ENCODE measurements at places on chromosomes 16 and 17.

DNA sequence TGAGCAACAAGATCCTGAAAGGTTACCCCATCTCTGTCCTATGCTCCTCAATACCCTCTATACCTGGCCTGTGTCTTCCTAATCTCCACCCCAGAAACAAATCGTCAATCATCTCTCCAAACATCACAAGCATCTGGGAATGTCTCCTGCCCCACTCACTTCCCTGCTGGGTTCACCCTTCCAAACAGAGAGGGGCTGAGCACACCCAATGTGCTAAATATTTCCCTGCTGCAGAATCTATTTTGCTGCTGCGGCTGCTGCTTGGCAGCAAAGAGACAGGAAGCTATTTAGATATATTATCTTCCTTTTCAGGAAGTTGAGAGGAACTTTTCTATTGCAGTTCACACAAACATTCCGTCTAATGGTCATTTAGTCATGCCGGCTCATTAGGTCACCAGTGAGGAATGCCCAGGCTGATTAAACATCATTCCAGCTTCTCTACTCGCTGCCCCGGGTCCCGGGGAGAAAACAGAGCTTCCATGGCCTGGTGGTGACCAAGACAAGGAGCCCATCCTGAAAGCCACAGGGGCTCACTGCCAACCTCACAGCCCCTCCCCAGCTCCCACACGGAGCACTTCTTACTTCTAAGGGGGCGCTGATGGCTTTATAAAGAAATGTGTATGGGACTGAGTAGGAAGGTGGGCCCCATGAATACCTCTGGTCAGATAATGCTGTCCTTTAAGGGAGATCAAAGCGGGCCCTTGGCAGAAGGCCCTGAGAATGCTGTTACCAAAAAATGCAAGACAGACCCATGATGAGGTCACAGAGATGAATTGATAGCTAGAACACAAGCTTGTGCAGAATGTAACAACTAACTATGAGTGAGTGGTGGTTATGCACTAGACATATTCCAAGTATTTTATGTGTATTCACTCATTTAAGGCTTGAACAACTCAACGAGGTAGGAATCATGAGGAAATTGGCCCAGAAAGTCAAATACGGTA lies 218.3 kb downstream of the SOX9 start:
- no peak for DNase-seq

GRCh38 chr17:80802626-80803450 lies 188.8 kb upstream of the CHMP6 start:
- no peak for DNase-seq

DNA sequence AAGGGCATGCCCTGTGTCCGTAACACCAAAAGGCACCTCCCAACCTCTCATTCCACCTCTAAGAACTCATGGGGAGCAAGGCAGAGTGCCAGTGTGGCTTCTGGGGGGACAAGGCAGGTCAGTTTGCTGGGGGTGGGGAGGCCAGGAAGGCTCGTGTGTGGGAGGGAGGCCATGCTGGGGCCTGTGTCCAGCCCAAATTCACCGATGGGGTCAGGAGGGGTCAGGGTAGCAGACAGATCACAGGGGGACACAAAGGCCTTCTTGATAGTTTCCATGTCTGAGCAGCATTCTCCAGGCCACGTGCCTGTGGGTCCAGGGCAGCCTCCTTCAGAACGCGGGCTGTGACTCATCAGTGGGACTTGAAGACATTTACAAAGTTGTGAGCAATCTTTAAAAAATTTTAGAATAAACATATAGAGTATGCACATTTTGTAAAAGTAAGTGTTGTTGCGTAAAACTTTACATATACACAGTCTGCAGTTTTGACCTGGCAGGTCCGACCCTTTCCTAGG lies 20.9 kb downstream of the SPACA3 start:
- no peak for DNase-seq

DNA sequence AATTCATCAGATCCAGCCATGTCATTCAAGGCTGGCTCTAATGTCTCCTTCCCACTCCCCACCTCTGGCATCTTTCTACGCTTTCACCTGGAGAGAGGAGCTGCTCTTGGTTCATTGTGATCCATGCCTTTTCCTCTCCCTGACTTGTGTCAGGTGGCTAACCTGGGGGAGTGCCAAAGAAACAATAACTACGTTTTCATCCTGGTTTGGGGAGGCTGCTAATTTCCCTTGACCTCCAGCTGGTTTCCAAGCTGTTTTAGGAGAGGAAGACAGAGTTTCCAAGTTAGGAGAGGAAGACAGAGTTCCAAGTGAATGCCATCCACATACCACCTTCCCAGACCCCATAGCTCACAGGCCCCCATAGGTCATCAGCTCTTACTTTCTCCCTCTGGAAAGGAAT lies 40.0 kb upstream of the HLF start:
- no peak for DNase-seq

DNA sequence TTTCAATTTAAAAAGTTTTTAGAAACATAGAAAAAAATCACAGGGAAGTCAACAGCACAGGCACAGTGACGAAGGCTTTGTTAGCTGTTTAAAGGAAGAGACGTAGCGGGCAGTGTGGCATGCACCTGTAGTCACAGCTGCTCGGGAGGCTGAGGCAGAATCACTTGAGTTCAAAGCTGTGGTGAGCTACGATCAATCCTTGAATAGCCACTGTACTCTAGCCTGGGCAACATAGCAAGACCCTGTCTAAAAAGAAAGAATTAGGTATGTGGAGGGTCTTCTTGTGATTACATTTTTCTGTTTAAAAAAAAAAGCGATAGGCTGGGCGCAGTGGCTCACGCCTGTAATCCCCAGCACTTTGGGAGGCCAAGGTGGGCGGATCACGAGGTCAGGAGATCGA lies 50.1 kb downstream of the FOXK2 start:
- DNase-seq, result no peak

DNA sequence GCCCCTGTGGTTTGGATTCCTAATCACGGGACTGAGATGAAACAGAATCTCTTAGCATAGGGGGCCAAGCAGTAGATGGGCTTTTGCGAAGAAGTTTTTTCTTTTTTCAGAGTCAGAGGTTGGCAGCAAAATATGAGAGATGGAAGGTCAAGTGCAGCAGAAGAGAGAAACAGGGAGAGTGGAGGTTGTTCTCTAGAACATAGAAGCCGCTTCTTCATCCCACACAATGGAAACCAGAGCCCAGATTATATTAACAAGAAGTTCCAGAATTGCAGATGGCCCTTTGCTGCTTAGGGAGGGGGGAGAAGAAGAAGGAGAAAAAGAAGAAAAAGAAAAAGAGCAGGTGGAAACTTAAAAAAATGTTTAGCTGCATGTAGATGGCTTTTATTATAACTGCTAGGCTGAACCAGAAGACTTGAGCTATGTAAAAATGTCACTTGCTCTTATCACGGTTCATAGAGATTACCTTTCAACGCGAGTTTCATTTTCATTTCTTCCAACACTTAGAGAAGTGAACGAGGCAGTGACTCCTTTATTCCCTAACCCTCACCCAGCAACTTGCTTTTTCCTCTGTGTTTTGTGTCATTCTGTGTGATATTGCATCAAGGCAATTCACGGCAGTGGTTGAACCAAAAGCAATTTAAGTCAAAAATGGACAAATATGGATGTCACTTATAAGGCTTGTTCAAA lies 737.5 kb downstream of the WWOX start:
- DNase-seq, result no peak

DNA sequence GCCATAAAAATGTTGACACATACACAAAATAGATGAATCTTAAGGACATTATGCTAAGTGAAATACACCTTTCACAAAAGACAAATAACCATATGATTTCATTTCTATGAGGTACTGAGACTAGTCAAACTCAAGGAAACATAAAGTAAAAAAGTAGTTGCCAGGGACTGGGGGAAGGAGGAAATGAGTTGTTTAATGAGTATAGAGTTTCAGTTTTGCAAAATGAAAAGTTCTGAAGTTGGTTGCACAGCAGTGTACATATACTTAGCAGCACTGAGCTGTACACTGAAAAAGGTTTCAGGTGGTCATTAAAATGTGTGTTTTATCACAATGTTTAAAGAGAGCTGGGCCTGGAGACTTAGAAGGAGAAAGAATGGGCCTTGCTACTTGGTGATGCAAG lies 4.7 kb upstream of the SLC13A2 start:
- no peak for DNase-seq

DNA sequence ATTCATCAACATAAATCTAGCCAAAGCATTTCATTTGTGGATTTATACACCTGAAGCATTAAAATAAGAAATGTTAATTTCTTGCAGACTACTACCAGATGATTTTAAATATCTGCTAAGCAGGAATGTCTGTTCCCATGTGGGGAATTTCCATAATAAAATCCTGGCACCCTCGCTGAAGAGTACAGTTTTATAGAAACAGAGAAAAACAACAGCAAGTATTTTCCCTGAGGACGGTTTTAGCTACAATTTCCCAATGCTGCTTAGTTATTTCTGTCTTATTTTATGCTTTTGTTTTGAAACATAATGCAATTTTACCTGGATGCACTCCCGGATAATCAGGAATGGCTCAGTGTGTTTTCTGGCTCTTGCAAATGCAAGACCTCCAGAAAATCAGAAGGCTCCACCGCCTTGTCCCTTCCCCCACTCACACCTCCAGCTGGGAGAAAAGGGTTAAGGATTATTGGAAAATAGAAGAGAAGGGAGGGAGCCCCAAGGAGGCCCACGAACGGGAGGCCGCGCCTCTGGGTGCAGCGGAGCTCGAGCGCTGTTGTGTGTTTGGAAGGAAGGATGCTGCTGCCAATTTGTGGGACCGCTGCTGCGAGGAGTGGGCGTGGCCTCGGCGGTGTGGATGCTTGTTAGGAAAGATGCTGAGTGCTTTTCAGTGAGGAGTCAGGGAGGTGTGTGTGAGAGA lies at the start of gene CNTNAP4:
CNTNAP4 (plus strand) TSS at position 657 of the 694 bp plus-strand sequence. CDS start 262 bp downstream, outside the sequence.
- DNase-seq, result no peak

DNA sequence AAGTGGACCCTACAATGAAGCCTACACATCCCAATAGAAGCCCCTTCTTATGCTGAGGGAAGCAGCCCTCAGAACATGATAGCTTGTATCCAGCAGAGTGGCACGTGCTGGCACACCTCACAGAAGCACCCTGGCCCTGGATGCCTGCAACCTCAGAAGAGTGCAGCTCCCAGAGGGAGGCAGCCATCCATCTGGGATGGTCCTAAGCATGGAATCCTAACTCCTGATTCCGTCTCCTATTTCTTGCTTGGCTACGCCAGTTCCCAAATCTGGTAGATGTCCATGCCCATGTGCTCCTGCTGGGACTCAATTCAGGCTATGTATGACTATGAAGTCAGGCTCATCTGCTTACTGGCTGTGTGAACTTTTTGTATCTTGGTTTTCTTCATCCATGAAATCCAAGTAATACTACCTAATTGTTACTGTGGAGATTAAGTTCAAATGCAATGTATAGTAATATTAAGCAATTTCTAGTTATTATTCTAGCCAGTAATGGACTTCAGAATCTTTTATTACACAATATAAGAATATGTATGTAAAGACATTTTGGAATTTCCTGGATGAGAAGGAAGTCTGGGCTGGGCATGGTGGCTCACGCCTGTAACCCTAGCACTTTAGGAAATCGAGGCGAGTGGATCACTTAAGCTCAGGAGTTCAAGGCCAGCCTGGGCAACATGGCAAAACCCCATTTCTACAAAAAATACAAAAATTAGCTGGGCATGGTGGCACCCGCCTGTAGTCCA lies 32.4 kb downstream of the SIAH1 start:
- DNase-seq, result no peak
